Stimulated activated CD4-positive, alpha-beta T cell treated with anti-CD3 and anti-CD28 coated beads, Interleukin-4, amount 100 ng/mL, for 24 hours (primary cell): ENCODE measurements at places on chromosomes 11 and 22.

DNA sequence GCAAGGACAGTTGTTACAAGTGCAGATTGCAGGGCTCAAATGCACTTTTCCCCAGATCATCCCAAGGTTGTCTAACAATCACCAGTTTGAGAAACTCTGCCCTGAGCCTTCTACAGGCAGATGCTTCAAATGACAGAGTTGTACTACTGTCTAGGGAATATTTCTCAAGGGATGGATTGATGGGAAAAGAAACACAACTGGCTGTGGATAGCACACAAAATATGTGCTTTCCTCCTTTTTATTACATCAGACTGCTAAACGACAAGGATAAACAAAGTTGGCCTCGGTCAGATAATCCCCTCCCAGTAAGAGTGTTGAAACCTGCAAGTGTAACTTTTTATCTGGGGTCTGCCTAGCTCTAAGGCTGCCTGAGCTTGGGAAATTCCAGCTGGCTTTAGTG lies 46.6 kb upstream of the SORL1-AS1 start:
- DNase-seq: no peak

DNA sequence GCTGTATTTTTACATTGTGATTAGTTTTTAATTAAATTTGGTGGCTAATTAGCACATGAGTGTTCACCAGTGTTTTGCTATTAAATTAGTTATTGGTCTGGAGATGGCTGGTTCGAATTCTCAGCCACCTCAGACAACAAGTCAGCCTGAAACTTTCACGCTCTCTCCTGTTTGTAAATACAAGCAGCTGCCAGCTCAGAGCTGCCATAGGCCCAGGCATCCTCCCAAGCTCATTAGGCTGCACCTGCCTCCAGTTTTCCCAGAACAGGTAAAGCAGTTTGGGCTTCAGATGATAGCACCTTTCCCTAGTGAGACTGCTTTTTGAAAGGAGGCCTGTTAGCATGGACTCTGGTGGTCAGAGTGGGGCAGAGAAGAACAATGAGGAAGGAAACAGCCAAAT lies 156.8 kb downstream of the NAV2 start:
- DNase-seq: no peak

GRCh38 chr11:45159781-45160365 lies 13.4 kb downstream of the PRDM11 start:
- no peak for DNase-seq

GRCh38 chr11:62401811-62402210 lies 17.0 kb upstream of the SCGB1A1 start:
- DNase-seq: no peak

DNA sequence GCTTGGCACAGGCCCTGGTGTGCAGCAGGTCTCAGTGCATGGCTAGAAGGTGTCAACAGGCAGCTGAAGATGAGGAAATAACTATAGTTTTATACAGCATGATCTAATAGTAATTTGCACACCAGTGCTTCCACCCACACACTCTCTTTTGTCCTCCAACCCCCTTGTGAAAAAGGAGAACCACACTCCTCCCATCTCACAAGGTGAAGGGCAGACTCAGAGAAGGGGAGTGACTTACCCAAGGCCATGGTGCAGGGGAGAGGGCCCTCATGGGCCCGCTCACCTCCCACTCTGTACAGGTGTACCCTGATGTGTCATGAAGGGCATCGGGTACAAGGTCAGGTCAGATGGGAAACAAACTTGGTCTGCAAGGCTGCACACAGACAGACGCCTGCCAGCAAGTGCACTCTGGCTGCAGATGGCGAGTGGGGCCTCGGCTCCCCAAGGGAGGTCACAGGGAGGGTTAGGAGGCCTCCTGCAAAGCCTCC lies 53.4 kb downstream of the DGCR2 start:
- DNase-seq: no peak
